CD4-positive, alpha-beta T cell treated with Interferon gamma for 1 hour (primary cell): ENCODE measurements at places on chromosomes 12 and 14.

GRCh38 chr12:71682466-71682865 lies 3.4 kb upstream of the TMEM19 start:
- DNase-seq: no peak

DNA sequence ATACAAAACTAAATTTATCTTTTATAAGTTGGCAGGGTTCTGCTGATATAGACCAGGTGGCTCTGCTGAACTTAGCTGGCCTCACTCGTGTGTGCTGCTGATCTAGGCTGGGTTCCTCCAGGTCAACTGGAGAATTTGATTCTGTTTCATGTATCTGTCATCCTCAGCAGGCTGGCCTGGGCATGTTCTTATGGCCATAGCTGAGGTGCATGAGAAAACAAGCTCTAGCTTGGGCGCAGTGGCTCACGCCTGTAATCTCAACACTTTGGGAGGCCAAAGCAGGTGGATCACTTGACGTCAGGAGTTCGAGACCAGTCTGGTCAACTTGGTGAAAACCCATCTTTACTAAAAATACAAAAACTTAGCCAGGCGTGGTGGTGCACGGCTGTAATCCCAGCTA lies 24.3 kb upstream of the BCL2L14 start:
- DNase-seq: no peak

GRCh38 chr12:51183816-51184215 lies 10.9 kb upstream of the TFCP2 start:
- DNase-seq: no peak

GRCh38 chr14:79663453-79663852 lies 547.9 kb downstream of the DIO2 start:
- no peak for DNase-seq

DNA sequence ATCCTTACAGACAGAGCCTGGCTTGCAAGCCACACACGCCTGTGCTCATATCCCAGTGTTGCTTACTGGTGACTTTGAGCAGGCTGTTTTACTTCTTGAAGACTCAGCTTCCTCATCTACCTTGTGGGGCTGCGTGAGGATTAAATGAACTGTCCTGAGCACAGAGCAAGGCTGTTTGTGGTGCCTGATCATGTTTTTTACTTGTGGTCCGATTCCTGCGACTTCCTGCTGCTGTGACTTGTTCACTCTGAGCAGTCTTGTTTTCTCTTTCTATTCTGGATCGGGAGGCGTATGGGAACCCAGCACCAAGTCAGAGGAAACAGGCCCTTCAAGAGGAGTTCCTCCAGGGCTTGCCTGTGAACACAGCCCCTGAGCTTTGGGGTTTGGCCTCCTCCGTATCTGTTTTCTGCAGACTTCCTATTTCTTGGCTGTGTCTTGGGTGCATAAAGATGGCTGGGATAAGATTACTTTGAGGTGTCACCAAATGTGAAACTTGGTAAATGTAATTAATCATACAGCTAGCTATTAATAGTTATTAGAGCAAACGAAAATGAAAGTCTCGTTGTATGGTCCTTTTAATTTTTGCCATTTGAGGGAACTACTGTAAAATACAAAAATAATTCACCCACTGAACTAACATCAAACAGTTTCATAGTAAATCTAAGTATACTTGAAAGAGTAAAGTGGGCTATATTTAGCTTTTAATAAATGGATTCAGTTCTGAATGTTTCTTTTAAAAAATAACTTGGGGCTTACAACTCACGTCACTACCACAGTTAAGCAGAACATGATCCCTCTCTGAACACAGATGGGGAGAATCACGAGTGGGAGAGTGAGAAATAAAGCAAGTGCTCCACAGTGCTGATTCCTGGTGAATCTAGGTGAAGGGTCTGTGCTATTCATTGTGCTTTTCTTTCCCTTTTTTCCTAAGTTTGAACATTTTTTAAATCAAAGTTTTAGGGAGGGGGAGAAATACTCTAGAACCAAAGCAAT lies 251.5 kb downstream of the FOXN3 start:
- DNase-seq: no peak

GRCh38 chr12:27462851-27463250 lies 16.3 kb downstream of the SMCO2 start:
- DNase-seq: no peak

DNA sequence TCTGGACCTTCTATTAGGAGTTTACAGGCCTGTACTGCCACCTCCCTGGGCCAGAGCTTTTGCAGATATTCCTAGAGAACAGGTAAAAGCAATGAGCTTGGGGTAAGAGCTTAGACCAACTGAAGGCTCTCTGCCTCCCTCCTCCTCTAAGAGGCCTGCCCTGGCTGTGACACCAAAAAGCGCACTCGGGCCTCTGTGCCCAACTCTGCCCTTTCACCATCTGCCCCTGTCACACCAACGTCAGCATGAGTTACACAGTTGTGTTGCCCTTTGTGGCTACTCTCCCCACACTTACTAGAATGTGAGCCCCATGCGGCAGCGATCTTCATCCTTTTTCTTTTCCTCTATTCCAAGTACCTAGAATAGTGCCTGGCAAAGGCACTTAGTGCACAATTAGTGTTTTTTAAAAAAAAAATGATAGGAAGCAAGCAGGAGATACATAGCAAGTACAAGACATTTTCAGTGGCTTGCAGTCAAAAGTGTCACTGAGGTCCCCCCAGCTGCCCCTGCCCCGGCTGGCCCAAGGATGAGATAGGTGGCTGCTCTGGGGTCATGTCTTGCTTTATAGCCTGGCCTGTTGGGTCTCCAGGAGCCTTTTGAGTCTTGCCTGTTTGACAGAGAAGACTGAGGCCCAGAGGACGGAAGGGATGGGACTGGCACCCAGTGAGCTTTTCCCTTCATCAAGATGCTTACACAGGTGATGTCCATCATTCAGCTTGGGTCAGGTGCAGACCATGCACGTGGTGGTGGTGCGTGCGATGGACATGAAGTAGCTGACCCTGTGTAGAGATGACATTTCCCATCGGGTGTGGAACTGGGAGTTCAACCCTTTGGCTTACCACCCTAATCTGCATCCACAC lies 12.5 kb downstream of the CKB start:
- no peak for DNase-seq

GRCh38 chr12:14828892-14829291 lies 14.4 kb downstream of the ART4 start:
- DNase-seq: no peak

- no peak for DNase-seq
Measured at GRCh38 chr12:114368685-114369452, 37.1 kb downstream of the TBX5 start.

DNA sequence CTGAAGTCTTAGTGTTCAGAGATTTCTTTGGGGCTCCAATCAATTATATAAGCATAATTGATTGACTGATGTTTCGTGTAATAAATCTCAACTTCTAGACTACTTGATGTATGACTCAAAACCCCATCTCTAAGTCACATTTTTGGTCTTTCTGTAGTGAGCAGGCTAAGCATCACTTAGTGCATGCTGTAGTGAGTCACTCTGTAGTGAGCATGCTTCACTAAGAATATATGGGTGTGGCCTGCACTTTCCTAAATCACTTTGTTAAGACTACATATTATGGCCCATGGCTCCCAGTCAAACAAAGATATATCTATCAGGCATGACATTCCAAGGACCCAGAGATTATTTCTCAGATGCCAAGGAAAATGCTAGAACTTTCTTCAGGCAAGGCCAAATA lies 909.4 kb upstream of the LRFN5 start:
- DNase-seq: no peak

DNA sequence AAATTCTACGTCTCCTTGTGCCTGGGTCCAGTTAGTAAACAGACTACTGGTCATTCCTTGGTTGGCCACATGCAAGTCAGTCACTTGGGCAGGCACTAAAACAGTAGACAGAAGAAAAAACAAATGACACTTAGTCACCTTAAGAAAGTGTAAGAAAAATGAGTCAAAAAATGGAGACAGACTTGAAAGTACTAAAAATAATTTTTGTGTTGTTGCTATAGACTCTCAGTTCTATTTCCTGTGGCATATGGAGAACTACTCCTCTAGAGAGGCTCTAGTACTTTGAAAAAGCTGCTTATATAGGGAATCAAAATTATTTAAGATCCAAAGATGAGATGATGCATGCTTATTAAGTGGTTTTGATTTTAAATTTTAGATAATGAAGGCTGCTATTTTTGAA lies 56.0 kb downstream of the PTPRB start:
- DNase-seq: no peak

DNA sequence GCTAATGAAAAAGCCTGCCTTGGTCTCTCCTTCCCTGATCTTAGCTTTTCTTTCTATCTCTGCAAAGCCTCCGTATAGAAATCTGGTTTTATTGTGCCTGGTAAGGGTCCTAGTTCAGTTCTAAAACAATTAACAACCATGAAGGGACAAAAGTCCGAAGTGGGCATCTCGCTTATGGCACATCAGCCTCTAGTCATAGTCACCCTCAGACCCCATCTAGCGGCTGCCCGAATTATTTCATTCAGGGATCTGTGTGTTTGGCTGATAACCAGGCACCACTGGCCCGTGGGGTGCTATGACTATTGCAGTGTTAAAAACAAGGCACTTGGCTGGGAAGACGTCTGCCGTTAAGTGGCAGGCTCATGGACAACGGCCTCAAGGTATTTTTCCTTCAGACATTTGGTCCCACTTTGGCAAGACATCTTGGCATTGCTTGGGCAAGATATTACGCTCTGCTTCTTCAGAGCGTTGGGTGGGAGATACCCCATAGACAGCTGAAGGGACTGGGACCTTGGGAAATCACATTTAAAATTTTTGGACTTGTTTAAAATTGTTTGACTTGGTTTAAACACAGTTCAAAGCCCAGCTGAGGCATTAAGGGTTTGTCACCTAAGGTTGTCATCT lies 87.1 kb downstream of the SINHCAF start:
- DNase-seq: peak; percentile 43

DNA sequence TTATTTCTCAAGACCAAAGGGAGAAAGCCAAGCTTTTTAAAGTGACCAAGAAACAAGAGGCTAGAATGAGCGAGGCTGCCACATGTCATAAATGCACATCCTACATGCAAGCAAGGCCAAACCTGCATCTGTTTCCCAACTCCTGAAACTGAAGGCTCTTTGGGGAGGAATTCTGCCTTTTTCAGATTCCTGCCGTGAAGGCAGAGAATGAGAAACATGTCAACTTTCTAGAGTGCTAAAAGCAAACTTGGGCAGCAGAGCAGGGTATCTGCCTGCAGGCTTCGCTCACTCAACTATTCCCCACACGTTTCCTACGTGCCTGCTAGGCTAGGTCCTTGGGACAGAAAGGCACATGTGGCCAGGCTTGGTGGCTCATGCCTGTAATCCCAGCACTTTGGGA lies 15.2 kb downstream of the DPF3 start:
- DNase-seq: no peak
